Activated CD8-positive, alpha-beta T cell treated with anti-CD3 and anti-CD28 coated beads, Interleukin-2, amount 10 ng/mL, durations not matched to agents 7 days and 5 days (primary cell): ENCODE measurements at places on chromosomes 2 and 18. TPM values are rescaled to one million over a fixed set of nuclear protein-coding genes. Genes with fewer than 3 reads are reported as not detected.

- no peak overlapping the region for H3K4me3 ChIP-seq
- H3K4me1 ChIP-seq, result peaks cover 6% of the 10 kb centered on the region
- H3K36me3 ChIP-seq, result peaks cover 18% of the 10 kb centered on the region
- no peak for DNase-seq
Measured at GRCh38 chr2:28063492-28063962, 173.0 kb downstream of the BABAM2 start.

GRCh38 chr2:80328159-80328571, 23.6 kb upstream of the LRRTM1 start:
- no peak for DNase-seq
- no peaks in the 10 kb centered on the region for H3K36me3 ChIP-seq
- no peak overlapping the region for H3K4me3 ChIP-seq
- H3K27me3 ChIP-seq, result no peaks in the 10 kb centered on the region
- no peaks in the 10 kb centered on the region for H3K4me1 ChIP-seq

DNA sequence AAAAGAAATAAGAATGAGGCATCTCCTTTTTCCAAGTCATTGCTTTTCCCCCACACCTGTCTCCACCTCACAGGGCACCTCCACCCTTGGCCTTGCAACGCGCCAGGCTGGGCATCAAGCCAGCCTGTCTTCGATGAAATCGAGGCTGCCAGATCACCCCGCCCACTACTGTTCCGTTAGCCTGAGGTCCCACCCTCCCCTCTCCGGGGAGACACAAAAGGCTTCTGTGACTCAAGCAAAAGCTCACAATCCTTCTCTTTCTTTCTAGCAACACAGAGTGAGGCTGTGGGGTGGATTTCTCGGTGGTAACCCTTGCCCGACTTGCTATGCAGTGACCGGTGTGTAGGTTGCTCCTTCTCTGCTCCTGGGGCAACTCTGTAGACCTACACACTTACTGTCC, 9.9 kb downstream of the TNP1 start:
- no peak overlapping the region for H3K4me3 ChIP-seq
- peaks cover 13% of the 10 kb centered on the region for H3K27me3 ChIP-seq
- H3K27ac ChIP-seq, result peak overlapping the region; percentile 63
- H3K36me3 ChIP-seq, result no peaks in the 10 kb centered on the region
- peak; percentile 26 for DNase-seq
- peaks cover 14% of the 10 kb centered on the region for H3K4me1 ChIP-seq

DNA sequence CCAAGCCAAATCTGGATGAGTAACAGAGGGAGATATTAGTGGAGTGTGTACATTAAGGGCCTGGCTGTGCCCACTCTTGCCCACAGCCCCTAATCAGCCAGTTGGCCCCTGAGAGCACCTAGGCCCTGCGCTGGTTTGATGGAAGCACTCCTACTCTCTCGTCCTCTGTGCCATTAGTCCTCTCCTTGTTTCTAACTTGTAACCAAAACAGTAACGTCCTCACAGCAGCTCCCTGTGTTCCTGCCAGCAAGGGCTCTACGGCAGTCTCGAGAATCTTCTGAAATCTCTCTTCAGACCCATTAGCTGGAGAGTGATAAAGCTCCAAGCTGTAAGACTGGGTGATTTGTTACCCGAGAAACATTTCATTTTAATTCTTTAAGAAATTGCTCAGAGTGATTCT, 76.1 kb downstream of the LRRC30 start:
- no peak overlapping the region for H3K27ac ChIP-seq
- H3K36me3 ChIP-seq, result no peaks in the 10 kb centered on the region

DNA sequence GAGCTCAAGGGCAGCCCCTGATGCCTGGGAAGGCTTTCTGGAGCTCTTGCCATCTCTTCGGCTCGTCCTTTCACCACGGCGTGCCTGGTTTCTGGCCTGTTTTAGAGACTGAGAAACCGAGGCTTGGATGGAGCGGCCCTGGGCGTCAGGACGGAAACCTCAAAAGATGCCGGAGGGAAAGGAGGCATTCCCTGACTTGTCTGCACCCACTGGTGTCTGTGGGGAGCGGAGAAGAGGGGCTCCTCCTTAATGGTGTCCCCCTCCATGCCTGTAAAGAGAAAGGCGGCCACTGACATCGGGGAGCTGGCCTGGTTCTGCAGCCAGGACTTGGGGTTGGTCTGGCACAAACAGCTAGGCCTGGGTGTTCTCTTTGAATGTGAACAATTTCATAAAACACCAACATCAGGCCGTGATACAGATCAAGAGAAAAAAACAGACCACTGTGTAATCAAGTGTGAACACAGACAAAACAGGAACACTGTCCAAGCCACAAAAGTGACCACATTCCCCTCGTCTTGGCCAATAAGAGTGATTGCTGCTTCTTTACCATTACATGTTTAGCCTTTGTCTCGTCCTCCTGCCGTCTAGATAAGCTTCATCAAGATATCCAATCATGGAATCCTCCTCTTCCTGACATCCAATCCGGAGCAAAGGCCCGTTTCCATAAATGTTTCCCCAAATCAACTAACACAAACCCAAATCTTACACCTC, 633 bp upstream of the ILKAP start:
- H3K4me1 ChIP-seq, result peaks cover 42% of the 10 kb centered on the region
- peak overlapping the region; percentile 77 for H3K4me3 ChIP-seq
- peak overlapping the region; percentile 83 for H3K27ac ChIP-seq
- peaks cover 25% of the 10 kb centered on the region for H3K36me3 ChIP-seq
- no peaks in the 10 kb centered on the region for H3K27me3 ChIP-seq
- no peak for DNase-seq

DNA sequence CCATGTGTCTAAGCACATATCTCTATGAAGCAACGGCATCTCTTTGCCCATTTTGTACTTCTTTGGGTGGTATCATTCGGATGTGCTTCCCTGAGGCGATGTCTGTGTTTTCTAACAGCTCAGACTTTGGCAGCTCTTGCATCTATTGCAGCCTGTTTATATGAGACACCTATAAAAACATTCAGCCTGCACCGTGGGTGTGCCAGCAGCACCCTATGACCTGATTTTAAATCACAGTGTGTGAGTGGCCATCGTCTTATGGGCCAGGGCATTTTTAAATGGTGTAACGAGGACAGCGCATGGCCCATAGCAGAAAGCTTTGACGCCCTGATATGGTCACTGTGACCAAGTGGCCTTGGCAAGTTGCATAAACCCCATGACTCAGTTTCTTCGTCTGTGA, 12.9 kb downstream of the NPAS2 start:
- no peaks in the 10 kb centered on the region for H3K4me1 ChIP-seq
- no peak overlapping the region for H3K4me3 ChIP-seq
- H3K27me3 ChIP-seq, result peaks cover 2% of the 10 kb centered on the region
- no peaks in the 10 kb centered on the region for H3K36me3 ChIP-seq

DNA sequence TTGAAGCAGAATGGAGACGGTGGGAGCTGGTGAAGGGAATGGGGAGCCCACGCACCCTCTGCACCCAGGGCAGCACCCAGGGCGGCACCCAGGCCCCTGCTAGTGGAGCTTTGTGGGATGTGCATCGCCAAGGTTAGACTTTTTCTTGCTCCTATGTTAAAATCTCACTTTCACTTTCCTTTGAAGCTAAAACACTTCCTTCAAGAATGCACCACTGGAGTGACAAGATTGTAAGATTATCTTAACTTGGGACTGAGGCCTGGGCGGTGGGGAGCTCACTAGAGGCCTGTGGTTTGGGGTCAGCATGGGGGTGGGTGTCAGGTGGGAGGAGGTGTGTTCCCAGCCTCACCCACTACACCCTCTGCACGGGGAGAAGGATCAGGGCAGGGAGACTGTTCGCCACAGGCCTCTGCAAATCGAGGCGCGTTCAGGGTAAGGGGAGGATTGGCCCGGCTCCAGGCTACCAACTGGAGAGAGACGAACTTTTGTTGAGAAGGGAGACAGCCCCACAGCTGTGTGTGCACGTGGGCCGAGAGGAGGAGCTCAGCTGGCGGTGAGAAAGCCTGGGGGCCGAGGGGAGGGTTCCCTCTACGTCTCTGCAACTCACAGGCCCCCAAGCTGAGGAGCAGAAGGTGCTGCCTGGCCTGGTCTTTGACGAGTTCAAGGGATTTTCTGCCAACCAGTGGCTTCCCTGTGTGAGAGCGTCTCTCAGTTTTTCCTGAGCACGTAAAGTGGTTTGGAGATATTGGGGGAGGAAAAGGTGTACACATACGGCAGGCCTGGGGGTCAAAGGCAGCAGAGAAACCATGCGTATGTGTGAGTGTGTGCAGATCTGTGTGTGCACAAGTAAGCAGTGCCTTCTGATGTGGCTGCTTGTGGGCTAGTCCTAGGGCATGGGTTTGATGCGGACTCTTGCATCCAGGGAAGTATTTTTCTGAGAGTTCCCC, 147.7 kb downstream of the KLHL29 start:
- no peaks in the 10 kb centered on the region for H3K27me3 ChIP-seq
- peak overlapping the region; percentile 92 for H3K4me3 ChIP-seq
- peak; percentile 70 for DNase-seq
- H3K27ac ChIP-seq, result peak overlapping the region; percentile 99
- H3K4me1 ChIP-seq, result peaks cover 58% of the 10 kb centered on the region

DNA sequence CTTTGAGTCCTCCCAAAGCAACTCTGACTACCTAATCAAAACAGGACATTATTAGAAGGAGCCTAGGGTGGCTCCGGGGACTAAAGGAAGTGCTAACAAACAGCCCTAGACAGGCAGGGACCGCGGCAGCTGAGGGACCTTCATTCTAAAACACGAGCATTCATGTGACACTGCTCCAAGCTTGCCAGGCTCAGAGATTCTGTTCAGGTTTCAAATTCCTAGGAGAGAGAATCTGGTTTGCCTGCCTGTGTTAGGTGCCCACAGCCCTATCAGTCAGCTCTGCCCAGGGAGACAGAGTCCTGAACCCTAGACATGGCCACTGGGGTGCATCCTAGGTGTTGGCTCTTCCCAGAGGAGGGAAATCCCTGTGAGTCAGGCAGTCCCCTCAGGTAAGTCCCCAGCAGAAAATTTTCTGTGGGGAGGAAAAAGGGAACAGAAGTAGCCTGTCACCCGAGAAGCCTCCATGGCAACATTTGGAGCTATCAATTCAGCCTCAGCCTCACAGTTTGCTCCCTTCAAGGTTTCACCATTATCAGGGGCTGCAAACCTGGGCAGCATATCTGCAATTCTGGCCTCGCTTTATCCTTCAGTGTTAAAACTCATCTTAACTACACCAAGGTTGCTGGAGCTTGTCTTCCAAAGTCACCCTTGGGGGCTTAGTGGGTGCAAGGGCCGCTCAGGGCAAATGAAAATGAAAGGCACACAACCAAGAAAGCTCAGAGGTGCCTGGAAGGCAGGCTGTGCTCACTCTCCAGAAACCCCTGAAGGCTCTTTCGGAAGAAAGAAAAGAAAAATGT, 28.6 kb downstream of the PCBP1 start:
- peak overlapping the region; percentile 69 for H3K27ac ChIP-seq
- peak overlapping the region; percentile 22 for H3K4me3 ChIP-seq
- no peaks in the 10 kb centered on the region for H3K36me3 ChIP-seq
- no peaks in the 10 kb centered on the region for H3K27me3 ChIP-seq

DNA sequence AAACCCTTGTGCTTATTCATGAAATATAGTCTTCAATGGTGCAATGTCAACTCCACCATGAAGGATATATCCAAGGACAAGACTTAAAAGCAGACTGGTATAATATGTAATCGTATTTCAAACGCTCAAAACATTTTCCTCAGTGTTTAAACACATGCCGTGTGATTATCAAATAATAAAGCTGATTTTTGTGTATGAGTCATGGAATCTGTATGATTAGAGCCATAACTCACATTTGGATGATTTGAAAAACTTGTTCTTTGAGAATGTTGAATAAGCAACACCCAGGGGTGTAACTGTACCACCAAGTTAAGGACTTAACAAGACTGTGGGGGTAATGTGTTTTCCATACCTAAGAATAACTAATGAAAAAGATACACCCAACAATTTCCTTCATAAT, 215.3 kb downstream of the STK39 start:
- no peaks in the 10 kb centered on the region for H3K27me3 ChIP-seq
- no peak for DNase-seq
- H3K4me1 ChIP-seq, result no peaks in the 10 kb centered on the region
- no peak overlapping the region for H3K27ac ChIP-seq
- no peak overlapping the region for H3K4me3 ChIP-seq
- H3K36me3 ChIP-seq, result peaks cover 15% of the 10 kb centered on the region

DNA sequence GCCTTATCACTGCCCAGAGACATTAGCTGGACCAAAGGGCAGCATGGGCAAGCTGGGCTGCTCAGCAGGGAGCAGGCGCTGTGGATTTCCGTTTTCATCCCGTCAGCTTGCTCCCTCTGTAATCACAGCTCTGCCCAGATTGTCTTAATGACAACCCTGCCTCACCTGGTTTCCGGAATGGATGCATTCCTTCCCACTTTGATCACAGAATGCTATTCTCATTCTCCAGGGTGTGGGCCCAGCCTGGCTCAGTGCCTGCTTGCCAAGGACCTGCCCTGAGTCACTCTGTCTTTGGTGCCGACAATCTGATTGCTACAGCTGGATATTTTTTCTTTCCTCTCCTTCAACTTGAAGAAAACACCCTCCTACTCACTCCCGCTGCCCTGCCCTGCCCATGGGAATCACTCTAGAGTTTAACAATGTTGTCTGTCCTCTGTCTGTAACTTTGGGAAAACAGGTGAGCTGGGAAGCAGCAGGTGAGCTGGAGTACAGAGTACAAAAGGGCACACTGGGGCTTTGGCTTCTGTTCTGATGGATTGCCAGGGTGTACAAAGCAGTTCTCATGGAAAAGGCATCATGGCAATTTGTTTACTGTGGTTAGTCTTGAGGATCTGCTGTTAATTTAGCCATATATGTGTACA, 27.2 kb upstream of the FAM136A start:
- no peaks in the 10 kb centered on the region for H3K36me3 ChIP-seq
- no peak overlapping the region for H3K27ac ChIP-seq
- no peak overlapping the region for H3K4me3 ChIP-seq
- peaks cover 12% of the 10 kb centered on the region for H3K27me3 ChIP-seq
- no peaks in the 10 kb centered on the region for H3K4me1 ChIP-seq

DNA sequence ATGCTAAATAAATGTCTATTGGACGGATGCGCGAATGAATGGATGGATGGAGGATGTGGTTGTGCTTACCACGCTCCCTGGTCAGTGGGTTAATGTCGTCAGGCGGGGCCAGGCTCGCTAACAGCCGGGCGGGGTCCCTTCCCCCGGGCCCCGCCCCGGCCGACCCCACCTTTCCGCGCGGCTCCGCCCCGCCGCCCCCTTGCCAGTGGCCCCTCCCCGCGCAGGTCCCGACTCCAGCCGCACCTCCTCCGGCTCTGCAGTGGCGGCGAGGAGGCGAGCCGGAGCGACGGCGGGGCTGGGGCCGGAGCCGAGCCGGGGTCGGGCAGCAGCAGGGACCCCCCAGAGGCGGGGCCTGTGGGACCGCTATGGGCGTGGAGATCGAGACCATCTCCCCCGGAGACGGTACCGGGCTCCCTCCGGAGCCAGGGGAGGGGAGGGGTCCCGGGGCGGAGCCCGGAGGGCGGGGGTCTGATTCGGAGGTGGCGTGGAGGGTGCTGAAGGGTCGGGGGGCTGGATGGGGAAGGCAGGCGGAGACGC, at the start of gene FKBP1B:
TSS of gene FKBP1B (plus strand) at position 257 of the 537 bp plus-strand sequence. CDS start at position 366, 109 bp downstream.
- peak; percentile 80 for DNase-seq
- peak within 1 kb of the TSS; percentile 68 for H3K27ac ChIP-seq
- H3K4me3 ChIP-seq, result peak within 1 kb of the TSS; percentile 73
- H3K36me3 ChIP-seq, result peaks cover 2% of the 10 kb centered on the region
- H3K4me1 ChIP-seq, result peaks cover 31% of the 10 kb centered on the region

- H3K36me3 ChIP-seq, result no peaks in the 10 kb centered on the region
- H3K27me3 ChIP-seq, result peaks cover 2% of the 10 kb centered on the region
- H3K27ac ChIP-seq, result no peak overlapping the region
- no peak for DNase-seq
- no peak overlapping the region for H3K4me3 ChIP-seq
Measured at GRCh38 chr18:69680123-69680522, 267.6 kb downstream of the CD226 start.

RNU2-63P gene
- total RNA-seq, result 7.0 TPM

ARHGAP28 gene
- total RNA-seq, result not detected

CDH20 gene
- total RNA-seq, result not detected
